ENCODE measurements at places on chromosomes 7 and 10. TPM values are rescaled to one million over a fixed set of nuclear protein-coding genes. Genes with fewer than 3 reads are reported as not detected.

Gene IFIT1B
- not detected for total RNA-seq

Gene GIMAP5
- total RNA-seq, result 43.5 TPM

Gene FGL2
- 0.93 TPM for total RNA-seq

Gene SEMA4G
- 0.79 TPM for total RNA-seq

Gene CCL26
- total RNA-seq, result 1.2 TPM

Gene EXOSC1
- 75.3 TPM for total RNA-seq

Gene NUP42
- total RNA-seq, result 38.4 TPM

Gene DCLRE1A
- 16.5 TPM for total RNA-seq

Gene HOXA3
- not detected for total RNA-seq

Gene SLC26A3
- not detected for total RNA-seq

Gene FRG2B
- total RNA-seq, result not detected

Gene DGKI
- total RNA-seq, result 18.2 TPM

Gene SVOPL
- total RNA-seq, result not detected

Gene NDUFB8
- total RNA-seq, result 327 TPM

Gene NEUROD6
- total RNA-seq, result not detected

Gene MYOZ1
- total RNA-seq, result not detected

Gene C10orf105
- 0.35 TPM for total RNA-seq

Gene BHLHA15
- total RNA-seq, result 3.3 TPM

Gene ZNF488
- 0.36 TPM for total RNA-seq

Gene ZNF485
- total RNA-seq, result 2.8 TPM

Gene VTI1A
- 65.5 TPM for total RNA-seq

Gene ITIH2
- total RNA-seq, result not detected

Gene LLCFC1
- total RNA-seq, result not detected

Gene TLX1
- total RNA-seq, result not detected

Gene SBDS
- total RNA-seq, result 82.8 TPM

Gene SFRP5
- not detected for total RNA-seq

Gene SAMD8
- total RNA-seq, result 24.3 TPM

Measured in activated T-cell treated with anti-CD3 and anti-CD28 coated beads, Interleukin-2, amount 50 U/mL, for 72 hours (primary cell).